Stimulated activated CD4-positive, alpha-beta T cell treated with anti-CD3 and anti-CD28 coated beads, TNF-alpha, amount 100 ng/mL, for 48 hours (primary cell): ENCODE measurements at places on chromosomes 12 and 14.

DNA sequence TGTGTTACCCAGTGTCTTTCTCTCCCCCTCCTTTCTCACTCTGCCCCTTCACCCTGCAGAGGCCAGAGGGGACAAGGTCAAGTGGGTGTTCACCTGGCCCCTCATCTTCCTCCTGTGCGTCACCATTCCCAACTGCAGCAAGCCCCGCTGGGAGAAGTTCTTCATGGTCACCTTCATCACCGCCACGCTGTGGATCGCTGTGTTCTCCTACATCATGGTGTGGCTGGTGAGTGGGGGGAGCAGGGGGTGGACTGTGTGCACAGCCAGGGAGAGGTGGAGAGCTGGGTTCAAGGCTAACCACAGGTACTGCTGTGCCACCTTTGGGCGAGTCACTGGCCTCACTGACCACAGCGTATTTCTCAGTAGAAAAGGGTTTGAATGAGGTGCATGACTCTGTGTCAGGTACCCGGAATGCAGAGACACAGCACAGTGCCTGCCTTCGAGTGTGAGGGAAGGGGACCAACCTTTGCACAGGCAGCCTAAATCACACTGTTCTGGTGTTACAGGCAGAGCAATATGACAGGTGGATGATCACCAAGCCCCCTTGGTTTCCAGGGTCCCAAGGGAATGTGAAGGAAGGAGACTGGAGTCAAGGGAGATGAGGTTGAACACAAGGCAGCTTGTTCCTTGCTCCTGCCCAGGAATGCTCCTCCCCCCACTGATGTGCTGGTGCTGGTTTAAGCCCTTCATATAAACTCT, 30.8 kb upstream of the RIN3 start:
- DNase-seq: no peak

GRCh38 chr14:90383126-90383730, 13.6 kb upstream of the CALM1 start:
- peak; percentile 96 for DNase-seq

DNA sequence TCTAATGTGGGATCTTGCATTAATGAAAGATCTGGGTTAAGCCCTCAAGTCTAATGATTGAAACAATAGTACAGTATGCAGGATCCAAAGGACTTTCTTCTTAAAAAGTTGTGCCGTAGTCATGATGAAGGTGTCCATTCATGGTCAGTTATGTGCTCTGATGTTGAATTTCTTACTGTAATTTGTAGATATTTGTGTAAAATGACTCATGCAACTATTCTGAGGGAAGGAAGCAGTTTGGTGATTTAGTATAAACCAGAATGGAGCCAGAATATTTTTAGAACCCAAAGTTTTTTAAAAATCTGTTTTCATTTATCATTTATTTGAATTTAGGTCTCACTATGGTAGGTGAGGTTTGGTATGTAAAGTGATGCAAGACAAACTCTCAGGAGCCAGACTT, 151.2 kb downstream of the AKAP6 start:
- DNase-seq: no peak

DNA sequence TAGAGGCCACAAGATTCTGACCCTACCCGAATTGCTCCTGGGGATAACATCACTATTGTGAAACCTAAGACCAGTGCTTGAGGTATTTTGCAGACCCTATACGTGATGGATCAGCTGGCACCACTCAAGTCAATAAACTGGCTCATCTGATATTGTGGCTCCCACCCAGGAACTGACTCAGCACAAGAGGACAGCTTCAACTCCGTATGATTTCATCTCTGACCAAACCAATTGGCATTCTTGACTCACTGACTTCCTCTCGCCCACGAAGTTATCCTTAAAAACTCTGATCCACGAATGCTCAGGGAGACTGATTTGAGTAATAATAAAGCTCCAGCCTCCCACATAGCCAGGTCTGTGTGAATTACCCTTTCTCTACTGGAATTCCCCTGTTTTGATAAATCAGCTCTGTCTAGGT, 1036.1 kb upstream of the TMEM132C start:
- no peak for DNase-seq

DNA sequence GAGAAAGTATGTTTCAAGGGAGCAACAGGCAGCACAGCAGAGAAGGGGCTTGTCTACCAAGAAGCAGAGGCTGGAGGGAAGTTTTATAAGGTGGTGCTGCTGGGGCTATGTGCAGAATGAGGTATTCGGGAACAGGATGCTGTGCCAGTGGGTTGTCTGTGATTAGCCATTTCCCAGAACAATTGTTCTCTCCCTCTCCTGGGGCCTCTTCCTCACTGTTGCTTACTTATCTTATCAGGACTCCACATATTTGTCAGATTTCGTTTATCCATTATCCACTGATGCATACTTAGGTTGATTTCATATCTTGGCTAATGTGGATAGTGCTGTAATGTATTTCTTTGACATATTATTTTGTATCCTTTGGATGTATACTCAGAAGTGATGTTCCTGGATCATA, 195.1 kb upstream of the RTL1 start:
- DNase-seq: no peak

GRCh38 chr14:103014466-103015228, 42.7 kb downstream of the CDC42BPB start:
- no peak for DNase-seq

GRCh38 chr12:51753980-51754675, 94.4 kb downstream of the FIGNL2 start:
- DNase-seq: no peak

DNA sequence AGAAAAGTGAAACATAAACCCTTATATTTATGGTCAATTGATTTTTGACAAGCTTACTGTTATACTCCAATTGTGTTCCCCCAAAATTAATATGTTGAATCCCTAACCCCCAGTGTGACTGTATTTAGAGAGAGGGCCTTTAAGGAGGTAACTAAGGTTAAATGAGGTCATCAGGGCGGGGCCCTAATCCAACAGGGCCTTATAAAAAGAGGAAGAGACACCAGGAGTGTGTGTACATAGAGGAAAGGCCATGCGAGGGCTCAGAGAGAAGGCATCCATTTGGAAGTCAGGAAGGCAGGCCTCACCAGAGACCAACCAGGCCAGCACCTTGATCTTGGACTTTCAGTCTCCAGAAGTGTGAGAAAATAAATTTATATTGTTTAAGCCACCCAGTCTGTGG, 6.5 kb upstream of the VTI1B start:
- DNase-seq: no peak

GRCh38 chr14:91376547-91377477, 40.8 kb downstream of the CCDC88C start:
- no peak for DNase-seq

DNA sequence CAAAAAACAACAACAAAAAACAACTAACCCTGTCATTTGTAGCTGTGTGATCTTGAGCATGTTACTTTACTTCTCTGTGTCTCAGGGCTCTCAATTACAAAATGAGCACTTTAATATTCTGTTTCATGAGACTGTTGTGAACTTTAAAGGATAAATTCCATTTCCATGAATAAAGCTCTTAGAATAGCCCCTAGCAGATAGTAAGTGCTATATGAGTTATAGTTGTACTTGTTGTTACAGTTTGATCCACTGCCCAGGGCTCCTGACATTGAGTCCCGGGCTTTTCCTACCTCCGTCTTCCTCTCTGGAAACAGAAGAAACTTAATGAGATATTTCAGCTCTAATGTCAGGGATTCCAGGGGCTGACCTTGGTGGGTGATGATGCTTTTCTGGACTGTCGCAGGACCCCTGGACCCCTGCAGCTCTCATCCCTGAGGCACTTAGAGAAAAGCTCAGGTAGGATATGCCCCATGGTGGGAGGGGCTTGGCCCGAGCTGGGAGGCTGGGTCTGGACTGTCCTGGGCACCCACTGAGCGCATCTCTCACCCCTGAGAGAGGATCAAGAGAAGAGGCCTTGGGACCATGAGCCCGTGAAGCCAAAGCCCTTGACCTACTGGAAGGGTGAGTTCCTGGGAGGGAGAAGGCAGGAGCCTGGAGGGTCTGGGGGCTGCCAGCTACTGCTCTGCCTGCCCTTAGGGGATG, 5.1 kb downstream of the P3H3 start:
- no peak for DNase-seq

GRCh38 chr12:126369487-126370463, 1304.5 kb downstream of the AACS start:
- no peak for DNase-seq

GRCh38 chr12:24360057-24360456, 410.6 kb upstream of the SOX5 start:
- DNase-seq: no peak

DNA sequence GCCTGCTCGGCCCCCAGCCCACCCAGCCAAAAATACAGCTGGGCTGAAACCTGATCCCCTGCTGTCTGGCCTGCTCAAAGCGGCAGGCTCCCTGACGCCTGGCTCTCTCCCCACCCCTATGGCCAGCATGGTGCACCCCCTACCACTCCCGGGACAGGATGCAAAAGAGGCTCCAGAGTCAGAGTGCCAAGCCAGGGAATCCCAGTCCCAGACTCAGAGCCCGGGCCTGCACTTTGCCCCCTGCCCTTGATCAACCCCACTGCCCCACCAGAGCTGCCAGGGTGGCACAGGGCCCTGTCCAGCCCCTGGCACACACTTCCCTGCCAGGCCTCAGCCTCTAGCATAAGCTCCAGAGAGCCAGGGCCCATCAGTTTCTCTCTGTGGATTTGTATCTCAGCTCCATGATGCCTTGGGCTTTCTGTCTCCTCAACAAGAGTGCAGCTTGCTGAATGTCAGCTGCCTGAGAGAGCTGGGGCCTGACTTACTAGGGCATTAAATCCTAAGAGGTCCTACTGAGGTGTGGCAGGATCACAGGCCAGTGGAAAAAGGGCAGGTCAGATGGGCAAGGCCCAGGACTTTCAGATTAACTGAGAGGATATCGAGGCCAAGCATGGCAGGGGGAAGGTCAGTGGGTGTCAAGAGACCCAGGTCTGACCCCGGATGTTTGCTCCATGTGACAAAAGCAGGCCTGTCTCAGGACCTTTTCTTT, 13.9 kb downstream of the ACVRL1 start:
- no peak for DNase-seq

DNA sequence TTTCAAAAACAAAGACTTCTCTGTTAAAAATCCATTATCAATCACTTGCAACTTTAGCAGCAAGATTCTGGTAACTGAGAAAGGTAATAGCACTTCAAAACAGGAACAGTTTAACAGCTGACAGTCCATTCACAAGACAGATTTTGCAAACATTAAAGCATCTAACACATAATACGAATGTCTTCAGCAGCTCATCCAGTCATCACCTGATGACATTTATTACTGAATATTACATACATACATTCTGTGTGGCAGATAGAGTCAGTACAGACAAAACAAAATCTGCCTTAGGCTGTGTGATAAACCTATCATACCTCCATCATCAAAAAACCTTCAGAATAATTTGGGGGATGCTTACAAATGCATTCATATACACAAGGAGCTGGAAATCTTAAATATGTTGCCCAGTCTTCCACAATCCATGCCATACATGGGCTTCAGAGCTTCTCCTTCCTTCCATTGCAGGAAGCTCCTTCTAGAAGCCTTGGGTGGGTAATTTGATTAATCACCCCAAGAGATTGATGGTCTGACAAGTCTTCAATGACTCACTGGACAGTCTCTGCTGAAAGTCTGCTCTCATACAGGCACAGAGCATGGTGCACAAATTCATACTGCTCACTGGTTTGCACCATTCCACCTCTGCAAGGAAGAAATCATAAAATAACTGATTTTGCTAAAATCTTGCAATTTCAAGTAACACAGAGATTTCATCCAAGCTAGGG, 1.6 kb upstream of the PTPRB start:
- DNase-seq: no peak

DNA sequence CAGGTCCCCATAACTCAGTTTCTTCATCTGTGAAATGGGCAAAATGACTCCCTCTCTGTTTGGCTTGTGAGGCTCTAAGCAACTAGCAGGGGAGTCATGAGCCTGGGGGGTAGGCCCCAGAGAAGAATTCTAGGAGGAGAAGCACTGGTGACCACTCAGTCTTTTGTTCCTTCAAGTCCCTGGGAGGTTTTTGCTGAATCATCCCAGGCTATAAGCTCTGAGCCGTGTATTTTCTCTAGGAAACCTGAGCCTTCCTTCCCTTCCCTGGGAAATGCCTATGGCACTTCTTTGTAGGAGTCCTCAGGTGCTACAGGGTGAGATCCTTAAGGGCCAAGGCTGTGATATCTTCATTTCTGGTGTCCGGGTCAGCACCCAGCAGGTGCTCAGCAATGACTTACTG, 4.5 kb downstream of the RPH3A start:
- DNase-seq: no peak

GRCh38 chr14:55117803-55118441, 11.1 kb upstream of the LGALS3 start:
- DNase-seq: no peak

- DNase-seq: no peak
Observed at GRCh38 chr14:50395448-50395847, 1.2 kb downstream of the CDKL1 start.

- no peak for DNase-seq
Observed at GRCh38 chr12:57029457-57029856, 13.1 kb upstream of the TAC3 start.

DNA sequence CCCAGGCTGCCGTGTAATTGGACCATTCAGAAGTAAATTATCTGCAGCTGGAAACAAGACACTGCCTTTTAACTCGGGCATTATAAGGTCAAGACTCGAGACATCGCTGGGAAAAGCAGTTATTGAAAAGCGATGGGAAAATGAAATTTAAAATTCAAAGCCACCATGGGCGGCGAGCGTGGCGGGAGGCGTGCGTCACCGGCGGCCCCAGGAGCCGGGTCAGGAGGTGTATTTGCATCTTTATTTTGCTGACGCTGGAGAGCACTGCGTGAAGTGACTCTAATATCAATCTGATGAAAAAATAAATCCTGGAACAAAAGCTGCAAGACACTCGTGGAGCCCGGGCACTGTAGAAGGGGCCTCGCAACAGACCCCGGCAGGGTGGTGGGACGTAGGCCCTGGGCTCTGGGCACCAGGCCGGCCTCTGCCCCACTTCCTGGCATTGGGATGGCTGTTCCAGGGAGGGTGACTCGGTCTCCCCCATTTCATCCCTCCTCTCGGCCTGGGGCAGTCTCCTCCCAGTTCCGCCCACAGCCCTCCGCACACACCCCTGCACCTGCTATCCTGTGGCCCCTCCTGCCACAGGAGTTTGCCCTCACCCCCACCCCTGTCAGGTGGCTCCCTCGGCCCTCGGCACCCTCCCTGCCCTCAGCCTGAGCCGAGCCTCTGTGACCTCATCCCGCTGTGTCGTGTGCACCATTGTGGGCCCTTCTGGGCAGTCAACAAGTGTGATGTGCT, 196.2 kb downstream of the KIF26A start:
- no peak for DNase-seq

- no peak for DNase-seq
Observed at GRCh38 chr12:51887476-51888315, at the start of gene ANKRD33. TSS of gene ANKRD33 (plus strand) at chr12:51888103. CDS start at chr12:51888187, 84 bp downstream.

GRCh38 chr12:29282031-29282816, 98.7 kb downstream of the ERGIC2 start:
- DNase-seq: no peak
